ENCODE measurements at places on chromosomes 7 and 10.

DNA sequence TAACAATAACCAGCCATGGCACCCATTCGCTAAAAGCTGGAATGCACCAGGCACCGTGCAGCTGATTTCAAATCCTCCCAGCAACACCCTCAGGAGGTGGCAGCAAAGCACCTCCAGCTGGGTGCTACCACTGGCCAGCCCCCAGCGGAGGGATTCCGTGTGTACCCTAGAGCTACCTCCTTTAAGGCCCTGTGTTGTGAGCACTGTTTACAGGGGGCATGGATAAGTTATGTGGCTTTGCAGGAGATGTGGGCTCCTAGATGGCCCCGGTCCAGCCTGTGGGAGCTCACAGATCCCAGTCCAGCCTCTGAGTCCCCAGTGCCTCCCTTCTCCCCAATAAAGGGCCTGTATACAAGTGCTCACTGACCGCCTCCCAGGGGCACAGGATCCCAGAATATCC, 27.1 kb downstream of the TNRC18 start:
- no peak for DNase-seq

GRCh38 chr10:117112220-117112619, 25.9 kb downstream of the VAX1 start:
- no peak for DNase-seq

DNA sequence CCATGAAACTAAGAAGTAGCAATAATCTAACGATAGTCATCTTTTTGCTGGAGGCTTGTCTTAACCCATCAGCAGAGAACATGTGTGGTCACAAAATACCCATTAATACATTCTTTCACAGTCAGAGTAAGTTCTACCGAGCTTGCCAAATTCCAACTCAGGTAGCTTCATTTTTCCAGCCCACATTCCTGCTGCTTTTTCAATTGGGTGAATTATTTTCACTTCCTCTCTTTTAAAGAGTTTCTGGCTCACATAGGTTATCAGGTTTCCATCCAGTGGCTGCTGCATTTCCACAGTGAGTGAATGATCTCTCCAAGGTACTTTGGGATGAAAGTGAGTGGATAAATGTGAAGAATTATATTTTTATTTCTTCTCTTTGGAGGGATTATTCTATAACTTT, 233.1 kb downstream of the SEMA3E start:
- peak; percentile 51 for DNase-seq

- peak; percentile 47 for DNase-seq
Measured at GRCh38 chr7:4712281-4713182, 30.4 kb downstream of the FOXK1 start.

DNA sequence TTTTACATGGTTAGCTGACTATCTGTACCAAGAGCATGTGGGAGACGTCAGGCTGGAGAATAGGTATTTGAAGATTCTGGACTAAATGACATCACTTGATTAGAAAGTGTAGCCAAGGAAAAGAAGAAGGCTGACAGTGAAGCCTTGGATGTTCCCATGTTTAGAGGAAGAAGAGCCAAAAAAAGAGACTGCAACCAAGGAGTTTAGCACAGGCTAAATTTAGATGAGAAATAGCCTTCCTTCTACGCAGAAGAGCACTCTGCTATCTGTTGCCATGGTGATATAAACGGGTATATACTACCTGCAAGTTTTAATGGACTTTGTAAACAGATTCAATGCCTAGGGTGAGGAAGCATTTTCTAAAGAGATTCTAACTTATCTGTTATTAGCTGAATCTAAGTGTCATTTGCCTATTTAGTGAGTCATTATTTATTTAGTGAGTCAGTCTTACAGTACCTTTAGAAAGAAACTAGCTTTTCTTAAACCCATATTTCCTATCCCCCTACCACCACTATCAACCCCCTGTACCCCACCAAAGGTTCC, 69.8 kb downstream of the CDK6 start:
- no peak for DNase-seq

DNA sequence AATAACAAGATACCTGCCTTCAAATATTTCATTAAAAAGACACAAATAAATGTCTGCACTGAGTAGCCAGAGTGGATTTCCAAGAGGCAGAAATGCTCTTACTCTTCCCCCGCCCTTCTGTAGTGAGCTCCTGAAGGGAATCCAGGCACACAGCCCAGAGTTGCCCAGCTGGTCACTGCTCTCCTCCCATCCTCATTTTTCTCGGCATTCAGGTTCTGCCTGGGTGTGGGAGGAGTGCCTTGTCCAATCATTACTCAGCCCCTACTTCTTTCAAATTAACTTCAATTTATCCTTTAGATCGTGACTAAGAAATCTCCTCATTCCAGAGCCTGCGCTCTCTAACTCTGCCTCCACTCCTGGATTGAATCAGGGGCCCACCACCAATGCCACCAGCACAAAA, 12.2 kb downstream of the CCDC6 start:
- no peak for DNase-seq

DNA sequence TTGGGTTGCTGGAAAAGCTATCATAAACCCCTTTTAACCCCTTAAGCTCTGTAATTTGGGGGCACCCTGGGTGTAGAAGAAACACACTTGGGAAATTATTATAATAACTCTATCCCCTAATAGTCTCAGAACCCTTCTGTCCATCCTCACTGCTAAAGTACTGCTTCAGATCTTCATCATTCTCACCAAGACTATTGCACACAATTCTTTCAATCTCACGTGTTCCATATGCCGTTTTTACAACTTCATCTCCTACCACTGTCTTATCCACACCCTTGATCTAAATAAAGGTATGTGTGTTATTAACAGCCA, 15.8 kb downstream of the ANKRD22 start:
- DNase-seq: no peak

GRCh38 chr10:77505431-77506334, 131.9 kb downstream of the KCNMA1 start:
- no peak for DNase-seq

- no peak for DNase-seq
Measured at GRCh38 chr10:7483848-7484247, 73.0 kb upstream of the SFMBT2 start.

GRCh38 chr7:8365499-8366110, 67.8 kb upstream of the NXPH1 start:
- peak; percentile 56 for DNase-seq

- no peak for DNase-seq
Measured at GRCh38 chr7:82705517-82706260, 262.1 kb upstream of the CACNA2D1 start.

DNA sequence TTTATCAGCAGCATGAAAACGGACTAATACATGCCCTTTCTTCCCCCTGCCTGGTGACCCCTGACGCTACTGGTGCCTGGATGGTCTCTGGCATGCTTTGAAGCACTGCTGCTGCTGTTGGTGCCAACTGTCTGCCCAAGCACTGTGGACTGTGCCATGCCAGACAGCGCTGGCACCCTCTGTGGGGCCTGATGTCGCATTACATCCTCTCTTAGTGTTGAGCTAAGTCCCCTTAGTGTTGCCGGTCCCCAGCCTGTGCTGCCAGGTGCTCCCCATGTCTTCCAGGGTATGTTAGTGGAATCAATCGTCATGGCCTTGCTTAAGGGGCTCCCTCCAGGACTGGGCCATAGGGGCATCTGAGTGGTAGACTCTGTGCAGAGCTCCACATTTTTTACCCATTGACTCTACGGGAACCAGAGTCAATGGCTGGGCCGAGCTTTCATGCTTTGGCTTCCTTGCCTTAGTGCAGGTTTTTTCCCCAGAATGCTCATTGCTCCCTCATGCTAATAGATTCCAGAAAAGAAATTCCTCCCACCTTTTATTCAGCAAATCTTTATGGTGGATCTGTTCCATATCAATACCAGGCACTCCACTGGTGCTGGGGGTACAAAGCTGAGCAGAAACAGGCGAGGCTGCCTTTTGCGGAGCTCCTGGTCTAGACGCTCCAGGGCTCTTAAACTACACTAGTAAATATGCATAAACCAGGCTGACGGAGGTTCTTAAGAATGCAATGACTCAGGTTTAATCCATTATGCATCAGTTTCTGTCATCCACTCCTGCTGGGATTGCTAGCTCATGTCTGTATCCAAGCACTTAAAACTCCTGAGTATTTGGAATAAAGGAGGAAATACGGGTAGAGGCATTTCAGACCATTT, 21.8 kb upstream of the MRC1 start:
- no peak for DNase-seq

GRCh38 chr7:116692401-116693308, 20.7 kb downstream of the MET start:
- no peak for DNase-seq

- DNase-seq: no peak
Measured at GRCh38 chr10:71085689-71086438, 126.5 kb upstream of the UNC5B start.

DNA sequence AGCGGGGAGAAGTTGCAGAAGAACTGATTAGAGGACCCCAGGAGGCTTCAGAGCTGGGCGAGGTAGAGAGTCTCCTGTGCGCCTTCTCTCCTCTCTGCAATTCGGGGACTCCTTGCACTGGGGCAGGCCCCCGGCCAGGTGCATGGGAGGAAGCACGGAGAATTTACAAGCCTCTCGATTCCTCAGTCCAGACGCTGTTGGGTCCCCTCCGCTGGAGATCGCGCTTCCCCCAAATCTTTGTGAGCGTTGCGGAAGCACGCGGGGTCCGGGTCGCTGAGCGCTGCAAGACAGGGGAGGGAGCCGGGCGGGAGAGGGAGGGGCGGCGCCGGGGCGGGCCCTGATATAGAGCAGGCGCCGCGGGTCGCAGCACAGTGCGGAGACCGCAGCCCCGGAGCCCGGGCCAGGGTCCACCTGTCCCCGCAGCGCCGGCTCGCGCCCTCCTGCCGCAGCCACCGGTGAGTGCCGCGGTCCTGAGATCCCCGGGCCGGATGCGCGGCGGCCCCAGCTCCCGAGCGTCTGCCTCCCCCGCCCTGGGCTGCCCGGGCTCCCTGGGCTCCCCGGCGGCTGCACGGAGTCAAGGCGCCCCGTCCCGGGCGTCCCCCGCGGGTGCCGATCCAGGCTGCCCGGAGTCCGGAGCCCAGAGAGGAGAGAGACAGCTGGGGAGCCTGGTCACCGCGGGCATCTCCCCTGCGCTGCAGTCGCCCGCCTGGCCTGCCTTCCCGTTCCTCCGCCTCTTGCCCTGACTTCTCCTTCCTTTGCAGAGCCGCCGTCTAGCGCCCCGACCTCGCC, at the start of gene PLAU:
Gene PLAU (plus strand): TSS at position 369 of the 789 bp plus-strand sequence. CDS start 424 bp downstream, outside the sequence.
- DNase-seq: peak; percentile 19

GRCh38 chr10:38025283-38025682, 14.8 kb downstream of the ZNF33A start:
- no peak for DNase-seq

GRCh38 chr10:48550071-48550691, 54.7 kb downstream of the ARHGAP22 start:
- DNase-seq: no peak

GRCh38 chr10:14612873-14613587, 161.7 kb downstream of the FAM107B start:
- no peak for DNase-seq

- no peak for DNase-seq
Measured at GRCh38 chr7:122188785-122189184, 44.7 kb upstream of the AASS start.

DNA sequence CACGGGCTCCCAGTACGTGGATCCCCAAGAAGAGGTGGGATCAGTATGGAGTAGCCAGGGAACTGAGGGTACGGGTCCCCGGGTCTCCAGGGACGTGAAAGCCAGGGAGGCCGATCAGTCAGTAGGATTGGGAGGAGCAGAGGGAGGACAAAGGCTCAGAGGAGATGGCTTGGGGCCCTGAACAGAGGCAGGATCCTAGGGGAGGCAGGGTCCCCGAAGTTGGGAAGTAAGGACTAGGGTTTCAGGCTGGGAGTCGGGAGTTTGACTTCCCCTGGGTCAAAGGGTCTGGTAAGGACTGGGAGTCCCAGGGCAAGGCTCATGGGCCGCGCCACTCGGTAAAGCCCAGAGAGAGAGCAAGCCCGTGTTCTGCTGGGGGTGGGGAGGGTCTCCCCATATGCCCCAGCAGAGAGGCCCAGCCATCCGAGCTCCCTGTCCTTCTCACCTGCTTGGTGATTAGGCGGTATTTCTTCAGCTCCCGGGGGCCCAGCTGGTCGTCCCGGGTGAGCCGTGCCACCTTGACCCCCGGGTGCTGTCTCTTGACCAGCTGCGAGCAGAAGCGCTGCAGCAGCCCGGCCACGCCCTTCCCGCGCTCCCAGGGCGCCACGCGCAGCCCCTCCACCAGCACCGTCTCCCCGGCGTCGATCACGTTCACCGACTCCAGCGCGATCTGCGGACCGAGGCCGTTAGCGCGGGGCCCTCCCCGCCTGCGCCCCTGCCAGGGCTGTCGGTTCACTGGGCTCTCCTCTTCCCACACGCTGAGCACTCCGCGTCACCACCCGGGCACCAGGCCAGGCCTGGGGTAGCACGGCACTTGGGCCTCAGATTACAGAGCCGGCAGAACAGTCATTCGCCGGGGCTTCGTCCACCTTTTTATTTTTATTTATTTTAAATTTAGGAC, 7.0 kb downstream of the NAT16 start:
- DNase-seq: peak; percentile 64

GRCh38 chr10:63574011-63574410, 52.8 kb downstream of the REEP3 start:
- DNase-seq: no peak

DNA sequence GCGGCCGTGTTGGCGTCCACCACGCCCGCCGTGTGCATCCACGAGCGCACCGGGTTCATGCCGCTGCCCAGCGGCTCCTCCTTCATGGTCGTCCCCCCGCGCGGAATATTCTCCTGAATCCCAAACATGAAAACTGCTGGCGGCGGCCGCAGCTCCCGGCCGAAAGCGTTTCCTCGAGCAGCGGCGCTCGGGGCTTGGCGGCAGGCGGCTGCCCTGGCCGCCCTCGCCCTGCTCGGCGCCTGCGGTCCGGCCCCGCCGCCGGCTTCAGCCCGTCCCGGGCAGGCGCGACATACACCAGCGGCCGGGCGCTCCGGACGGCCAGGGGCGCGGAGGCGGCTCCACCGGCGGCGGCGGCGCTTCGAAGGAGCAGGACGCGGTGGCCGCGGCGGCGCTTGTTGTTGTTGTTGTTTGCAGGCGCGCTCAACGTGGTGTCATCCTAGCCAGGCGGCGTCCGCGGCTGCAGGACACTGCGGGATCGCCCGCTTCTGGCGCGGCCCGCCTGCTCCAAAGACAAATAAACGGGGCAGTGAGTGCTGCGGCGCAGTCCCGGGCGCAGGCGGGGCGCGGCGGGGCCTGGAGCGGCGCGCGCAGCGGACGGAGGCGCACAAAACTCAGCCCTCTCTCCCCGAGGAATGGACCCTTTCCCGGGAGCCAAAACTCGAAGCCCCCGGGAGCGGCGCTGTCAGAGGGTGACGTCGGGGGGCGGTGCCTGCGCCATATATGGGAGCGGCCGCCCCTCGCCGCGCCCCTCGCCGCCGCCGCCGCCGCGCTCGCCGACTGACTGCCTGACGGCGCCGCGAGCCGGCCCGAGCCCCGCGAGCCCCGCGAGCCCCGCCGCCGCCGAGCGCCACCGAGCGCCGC, at the start of gene EBF3:
Gene EBF3 (minus strand): TSS at position 634 of the 861 bp plus-strand sequence. CDS start 506 bp downstream, at position 128.
- peak; percentile 81 for DNase-seq

DNA sequence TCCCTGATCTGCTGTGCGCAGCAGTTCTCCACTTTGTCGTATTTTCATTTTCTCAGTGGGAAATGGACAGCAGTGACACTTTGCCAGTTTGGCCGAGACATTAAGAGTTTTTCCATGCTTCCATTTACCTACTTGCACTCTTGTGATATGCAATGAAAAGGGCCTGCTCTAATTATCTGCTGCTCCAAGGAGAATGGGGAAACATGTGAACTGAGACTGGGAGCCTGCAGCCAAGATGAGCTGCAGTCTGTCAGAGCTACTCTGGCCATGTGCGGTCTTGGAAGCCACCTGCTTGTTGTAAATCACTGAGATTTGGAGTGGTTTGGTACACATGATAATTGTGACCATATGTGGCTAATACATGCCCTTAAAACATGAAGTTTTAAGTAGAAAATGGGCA, 586.6 kb upstream of the POT1 start:
- DNase-seq: peak; percentile 83

GRCh38 chr10:22713853-22714478, 412 bp downstream of the PIP4K2A start:
- no peak for DNase-seq

GRCh38 chr7:36512616-36513015, 123.0 kb downstream of the ANLN start:
- DNase-seq: no peak

All from NCI-H2171 treated with DMSO at 0.1 percent for 48 hours (cell line).